ENCODE measurements at places on chromosomes 12 and 14.
A peak's percentile ranks its signal among the peaks of the same experiment; 100 is the strongest.

- no peak for DNase-seq
Observed at GRCh38 chr14:57834001-57834598, 31.8 kb downstream of the SLC35F4 start.

DNA sequence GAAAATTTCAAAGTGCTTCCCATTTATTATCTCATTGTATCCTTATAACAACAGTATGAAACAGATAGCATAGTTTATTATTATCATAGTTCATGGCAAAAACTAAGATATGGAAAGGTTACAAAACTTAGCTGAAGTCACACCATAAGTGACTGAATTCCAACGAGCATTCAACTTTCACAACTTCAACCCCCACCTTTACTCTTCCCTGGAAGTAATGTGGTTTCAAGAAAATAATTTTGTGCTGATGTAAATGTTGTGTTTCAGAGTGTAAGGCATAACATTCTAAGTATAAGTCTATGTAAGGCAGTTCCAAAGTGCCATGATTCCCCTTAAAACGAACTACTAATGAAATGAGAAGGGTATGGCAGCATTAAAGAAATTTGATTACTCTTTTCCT is 454.5 kb downstream of the BCAT1 start:
- no peak for DNase-seq

DNA sequence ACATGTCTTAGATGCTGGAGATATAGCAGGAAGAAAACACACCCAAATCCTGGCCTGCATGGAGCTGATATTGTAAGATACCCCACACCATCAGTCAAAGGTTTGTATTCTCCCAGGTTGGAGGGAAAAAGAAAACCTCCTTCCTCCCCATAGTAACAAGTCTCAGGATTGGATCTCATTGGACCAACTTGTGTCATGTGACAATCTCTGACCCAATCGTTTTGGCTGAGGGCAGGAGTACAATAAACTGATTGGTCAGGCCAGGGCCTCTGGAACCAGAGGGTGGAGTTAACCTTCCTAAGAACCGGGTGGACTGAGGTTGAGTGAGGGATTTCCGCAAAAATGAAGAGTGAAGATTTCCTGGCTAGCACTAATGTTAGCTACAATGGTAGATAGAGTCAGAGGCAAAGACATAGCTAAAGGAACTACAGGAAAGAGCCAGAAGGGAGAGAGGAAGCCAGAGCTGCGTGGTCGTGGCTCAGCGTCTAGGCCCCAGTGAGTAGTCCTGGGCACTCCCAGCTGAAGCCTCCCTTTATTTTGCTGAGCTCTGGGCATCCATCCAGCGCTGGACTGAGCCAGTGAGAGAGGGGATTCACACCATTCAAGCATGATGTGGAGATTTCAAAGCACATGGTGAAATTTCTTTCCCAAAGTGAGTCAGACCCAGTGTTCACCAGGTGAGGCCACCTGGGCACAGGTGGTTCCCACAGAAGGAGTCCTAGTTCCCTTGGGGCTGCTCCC is 219.9 kb downstream of the AACS start:
- DNase-seq = no peak

- DNase-seq = no peak
Observed at GRCh38 chr14:32419429-32419828, 90.3 kb downstream of the AKAP6 start.

DNA sequence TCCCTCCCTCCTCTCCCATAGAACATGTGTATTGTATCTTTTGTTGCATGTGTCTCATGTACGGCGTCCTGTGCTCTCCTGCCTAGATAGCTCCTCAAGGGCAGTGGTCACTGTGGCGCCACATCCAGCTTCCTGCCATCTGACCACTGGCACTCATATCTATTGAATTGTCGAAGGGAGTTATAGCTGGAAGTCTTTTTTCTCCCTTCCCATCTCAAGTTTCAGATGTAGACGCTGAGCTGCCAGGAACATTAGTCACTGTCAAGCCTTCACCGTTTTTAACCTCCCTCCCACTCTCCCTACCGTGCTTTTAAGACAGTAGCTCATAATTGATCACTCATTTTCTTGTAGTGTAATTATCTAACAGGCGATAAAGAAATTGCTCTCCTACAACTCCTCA is 33.0 kb downstream of the MTHFD1 start:
- no peak for DNase-seq

GRCh38 chr12:104534162-104534856 is 77.6 kb downstream of the CHST11 start:
- no peak for DNase-seq

DNA sequence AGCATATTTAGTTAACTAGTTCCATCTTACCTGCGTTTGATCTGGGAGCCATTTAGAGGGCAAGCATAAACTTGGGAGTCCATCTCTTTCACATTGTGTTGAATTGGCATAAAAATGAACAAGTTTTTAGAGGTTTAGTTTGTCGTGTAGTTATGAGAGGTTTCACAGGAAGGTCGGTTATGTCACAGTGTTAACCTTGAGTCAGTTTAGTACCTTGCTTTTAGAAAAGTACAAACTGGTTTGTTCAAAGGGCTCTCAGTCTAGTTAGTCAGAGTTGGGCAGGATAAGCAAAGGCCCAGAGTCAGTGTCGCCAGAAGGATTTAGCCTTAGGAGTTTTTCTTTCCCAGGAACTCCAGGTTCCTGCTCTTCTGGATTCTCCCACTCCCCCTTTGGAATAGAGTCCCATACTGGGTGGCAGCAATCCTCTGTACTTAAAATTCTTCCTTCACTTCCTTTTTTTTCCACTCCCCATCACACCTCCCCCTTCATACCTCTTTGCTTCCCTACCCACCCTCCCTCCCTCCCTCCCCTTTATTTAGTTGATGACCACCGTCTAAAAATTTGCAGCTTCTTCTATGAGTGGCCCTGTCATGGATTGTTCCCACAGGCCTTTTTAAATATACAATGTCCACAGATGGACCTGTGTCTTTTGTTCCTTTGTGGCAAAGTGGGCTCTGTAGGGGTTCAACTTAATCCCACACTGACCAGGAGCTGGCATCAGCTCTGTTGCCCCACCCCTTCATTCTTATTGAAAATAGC is 12.1 kb downstream of the PCBP2 start:
- DNase-seq = no peak

GRCh38 chr12:65113621-65114035 is 7.5 kb downstream of the WIF1 start:
- DNase-seq = no peak

DNA sequence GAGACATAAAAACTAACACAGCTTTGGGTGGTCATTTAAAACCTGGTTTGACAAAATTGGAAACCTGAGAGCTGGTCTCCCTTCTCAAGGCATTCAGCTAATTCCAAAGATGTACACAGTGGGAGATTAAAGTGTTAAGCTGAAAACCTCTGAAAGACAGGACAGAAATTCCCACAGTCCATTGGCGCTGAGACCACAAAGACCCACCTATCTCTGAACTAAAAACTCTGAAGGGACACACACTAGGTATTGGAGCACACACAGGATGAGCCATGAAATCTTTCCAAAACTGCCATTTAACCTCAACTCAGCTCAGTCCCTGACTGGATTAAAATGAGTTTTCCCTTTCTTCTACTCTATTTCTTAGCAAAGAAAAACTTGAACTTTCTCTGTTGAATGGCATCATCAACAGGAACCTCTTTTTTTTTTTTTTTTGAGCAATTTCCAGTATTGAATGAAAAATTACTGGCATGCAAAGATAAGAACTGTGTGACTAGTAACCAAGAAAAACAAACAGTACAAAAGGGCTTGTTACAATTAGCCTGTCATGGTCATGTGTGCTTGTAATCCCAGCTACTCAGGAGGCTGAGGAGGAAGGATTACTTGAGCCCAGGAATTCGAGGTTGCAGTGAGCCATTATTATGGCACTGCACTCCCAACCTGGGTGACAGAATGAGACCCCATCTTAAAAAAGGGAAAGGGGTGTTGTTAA is 82.4 kb downstream of the IPO8 start:
- no peak for DNase-seq

- no peak for DNase-seq
Observed at GRCh38 chr12:3951380-3952135, 78.4 kb upstream of the PARP11 start.

DNA sequence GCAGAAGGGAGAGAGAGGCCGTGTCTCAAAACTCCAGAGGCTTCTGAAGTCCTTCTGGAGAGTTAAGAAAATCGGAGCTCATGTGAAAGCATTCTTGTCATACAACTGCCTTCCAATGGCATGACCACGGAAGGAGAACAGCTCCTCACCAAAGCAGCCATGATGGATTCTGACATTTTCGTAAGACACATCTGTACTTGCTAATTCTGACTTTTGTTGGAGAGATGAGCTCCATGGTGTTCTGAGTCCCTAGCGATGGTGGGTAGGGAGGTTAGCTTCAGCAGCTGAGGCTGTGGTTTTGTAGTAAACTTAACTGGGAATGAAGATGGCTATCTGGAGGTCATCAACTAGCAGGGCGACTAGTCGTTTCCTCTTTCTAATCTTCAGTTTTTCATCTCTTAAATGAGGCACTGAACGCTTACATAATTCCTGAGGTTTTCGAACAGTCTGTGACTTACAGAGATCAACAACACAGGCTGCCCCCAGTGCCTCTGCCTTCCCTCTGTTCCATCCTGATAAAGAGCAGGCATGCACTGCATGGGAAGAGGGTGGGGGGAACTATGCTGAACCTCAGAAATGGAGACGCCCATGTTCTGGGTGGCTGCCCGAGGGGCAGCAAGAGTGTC is 28.6 kb upstream of the DICER1 start:
- DNase-seq = no peak

DNA sequence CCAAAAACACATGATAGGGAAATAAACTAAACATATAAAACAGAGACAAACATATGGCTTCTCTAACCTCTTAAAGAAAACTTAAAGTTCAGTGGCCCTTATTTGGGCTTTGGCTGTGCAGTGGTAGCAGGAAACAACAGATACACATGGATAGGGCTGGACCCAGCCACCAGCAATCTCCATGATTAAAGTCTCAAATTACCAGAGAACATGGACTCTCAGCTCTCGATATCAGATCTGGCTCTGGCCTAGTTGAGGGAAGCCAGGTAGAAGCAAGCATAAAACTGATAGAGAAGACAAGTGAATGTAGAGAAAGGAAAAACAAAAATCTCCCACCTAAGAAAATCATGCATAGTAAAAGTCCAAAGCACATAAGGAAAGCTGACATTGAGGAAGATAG is 164.8 kb downstream of the ITPR2 start:
- no peak for DNase-seq

DNA sequence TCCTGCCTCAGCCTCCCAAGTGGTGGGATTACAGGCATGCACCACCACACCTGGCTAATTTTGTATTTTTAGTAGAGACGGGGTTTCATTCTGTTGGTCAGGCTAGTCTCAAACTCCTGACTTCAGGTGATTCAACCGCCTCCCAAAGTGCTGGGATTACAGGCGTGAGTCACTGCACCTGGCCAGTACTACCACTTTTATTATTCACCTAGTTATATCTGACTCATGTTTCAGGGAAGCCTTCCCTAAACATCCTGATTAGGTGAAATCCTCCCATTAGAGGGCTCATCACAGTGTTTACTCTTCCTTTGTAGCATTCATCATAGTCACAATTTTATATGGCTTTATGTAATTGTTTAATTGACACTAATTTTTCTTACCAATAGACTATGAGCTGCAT is 295.3 kb upstream of the SOX5 start:
- DNase-seq = peak; percentile 38

DNA sequence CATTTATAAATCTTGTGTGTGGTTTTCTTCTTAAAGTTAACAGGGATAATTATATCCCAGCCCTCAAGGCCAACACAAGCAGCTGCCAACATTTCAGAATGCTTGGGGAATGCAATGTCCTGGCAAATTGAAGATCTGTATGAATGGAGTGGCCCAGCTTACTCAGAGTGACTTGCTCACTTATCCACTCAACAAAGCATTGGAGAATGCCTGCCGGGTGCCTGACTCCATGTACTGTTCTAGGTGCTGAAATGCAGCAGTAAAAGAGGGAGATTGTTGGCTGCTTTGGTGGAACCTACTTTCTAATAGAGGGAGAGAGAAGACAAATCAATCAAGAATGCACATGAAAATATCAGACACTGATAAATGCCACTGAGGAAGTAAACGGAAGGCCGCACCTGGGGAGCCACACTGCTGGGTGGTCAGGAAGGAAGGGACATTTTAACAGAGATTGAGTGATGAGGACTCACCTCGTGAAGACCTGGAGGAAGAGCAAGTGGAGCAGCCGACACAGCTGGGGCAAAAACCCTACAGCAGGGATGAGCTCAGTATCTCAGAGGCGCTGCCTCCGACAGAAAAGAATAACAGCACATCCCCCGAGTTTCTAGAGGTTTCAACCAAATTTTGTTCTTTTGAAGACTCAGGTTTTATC is 61.2 kb upstream of the VASH1 start:
- DNase-seq = no peak

DNA sequence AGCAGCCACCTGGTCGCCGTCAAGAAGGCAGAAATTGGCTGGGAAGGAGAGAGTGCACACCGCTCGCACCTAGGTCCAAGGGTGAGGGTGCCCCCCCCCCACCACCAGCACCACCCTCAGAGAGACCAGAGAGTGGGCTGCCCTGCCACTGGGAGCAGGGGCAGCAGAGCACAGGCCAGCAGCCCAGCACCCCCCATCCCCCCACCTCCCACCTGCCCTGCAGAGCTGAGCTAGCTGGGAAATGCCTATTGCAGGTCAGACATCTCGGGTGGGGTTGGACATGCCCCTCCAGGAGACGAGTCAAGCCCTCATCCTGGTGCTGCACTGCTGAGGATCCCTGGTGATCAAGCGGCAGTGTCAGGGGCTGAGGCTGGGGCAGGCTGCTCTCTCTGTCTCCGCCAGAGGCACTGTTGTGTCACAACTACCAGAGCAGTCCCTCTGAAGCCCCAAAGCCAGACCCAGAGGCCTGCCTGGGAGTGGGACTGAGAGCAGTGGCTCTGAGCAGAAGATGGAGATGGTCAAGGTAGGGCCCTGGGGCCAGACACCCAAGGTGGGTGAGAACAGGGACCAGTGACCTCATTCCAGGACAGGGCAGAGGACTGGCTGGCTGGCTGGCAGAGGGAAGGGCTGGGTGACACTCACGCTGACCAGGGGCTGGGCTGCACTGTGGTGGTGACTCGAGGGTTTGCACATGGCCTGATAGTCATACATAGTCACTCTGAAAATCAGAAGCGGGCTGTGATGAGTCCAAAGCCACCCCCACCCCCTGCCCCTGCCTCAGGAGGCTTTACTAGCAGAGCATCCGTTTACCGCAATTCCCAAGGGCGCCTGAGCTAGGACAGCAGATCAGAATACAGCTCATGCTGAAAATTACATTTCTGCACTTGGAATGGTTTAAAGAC is 19.7 kb upstream of the LRTM2 start:
- no peak for DNase-seq

GRCh38 chr12:125089083-125089482 is 23.8 kb downstream of the AACS start:
- DNase-seq = no peak

DNA sequence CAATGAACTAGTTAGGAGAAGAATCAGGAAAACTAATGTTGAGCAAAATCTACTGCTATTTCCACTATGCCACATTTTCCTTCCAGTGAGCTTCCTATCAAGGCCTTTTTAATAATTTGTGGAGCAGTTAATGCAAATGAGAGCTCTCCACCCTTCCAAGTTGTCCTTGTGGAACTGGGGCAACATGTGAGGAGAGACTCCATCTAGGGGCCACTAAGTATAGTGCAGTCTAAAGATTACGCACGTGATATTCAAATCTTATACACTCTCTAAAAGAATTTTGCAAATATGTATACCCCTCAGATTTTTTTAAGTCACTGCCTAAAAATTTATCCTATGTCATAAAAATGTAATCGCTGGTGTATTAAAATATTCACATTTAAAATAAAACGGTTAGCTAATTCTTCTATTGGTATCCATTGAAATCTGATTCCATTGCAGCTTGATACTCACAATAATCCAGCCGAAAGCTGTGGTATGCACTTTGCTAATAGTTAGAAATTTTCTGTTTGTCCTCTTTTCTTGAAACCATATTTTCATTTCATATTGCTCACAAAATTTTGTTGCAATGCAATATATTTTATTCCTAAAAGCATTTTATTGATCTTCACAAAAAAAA is 100.1 kb downstream of the PAH start:
- no peak for DNase-seq
